ENCODE measurements at places on chromosomes 12 and 14. TPM values are rescaled to one million over a fixed set of nuclear protein-coding genes. Genes with fewer than 3 reads are reported as not detected.
A peak's percentile ranks its signal among the peaks of the same experiment; 100 is the strongest.

GRCh38 chr12:121110211-121110940 is 22.3 kb upstream of the P2RX7 start:
- DNase-seq = peak; percentile 63

- DNase-seq = peak; percentile 82
Measured at GRCh38 chr12:123761841-123762714, at the start of gene DNAH10. Gene DNAH10, plus strand, starts transcription at chr12:123762301. Its CDS starts 36 bp downstream, at chr12:123762337.

DNA sequence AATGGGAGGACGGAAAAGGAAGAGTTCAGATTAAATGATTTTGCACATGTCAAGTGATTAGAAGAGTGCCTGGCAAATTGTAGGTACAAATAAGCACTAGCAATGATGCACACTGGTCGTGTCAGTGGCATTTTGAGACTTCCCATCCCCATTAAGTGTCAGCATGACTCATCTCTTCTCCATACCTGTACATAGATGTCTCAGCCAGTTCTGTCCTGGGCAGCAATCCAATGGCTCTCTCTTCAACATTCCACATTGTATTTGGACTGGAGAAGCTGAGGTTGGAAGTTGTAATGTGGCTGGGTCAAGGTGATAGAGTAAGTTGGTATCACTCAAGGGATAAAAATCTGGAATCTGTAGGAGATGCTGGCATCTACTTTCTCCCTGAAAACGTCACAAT is 742.7 kb downstream of the VRK1 start:
- DNase-seq = no peak

GRCh38 chr12:59375633-59376032 is 220.2 kb upstream of the SLC16A7 start:
- DNase-seq = no peak

DNA sequence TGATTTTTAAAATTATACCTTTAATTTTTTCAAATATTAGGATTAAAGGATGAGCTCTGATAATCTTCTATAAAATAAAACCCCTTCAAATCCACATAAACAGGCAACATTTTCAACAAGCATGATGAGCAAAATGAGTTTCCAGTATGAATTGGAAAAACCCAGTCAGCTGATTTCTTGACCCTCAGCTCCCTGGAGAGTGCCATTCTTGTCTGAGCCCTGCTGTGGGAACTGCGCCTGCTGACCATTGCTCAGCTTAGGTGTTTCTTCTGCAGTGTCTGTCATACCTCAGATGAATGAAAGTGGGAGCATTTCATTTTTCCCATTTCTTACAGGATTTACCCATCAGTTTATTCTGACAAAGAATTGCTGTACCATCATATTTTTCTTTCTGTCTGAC is 27.6 kb downstream of the MAPKAPK5 start:
- no peak for DNase-seq

DNA sequence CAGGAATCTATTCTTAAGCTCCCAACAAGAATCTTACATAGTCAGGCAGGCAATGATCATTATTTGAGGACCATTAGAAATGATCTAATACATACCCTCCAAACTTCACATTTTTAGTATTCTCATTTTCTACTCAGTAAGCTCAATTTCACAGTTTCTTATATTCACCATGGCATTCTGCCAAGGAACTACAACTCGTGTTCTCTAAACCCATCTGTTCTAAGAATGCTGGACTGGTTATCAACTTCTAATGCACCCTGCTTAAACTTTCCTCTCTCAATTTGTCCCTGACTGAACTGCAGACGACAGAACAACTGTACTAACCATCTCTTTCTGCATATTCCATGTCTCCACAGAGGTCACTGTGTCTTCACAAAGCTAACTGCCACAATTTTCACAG is 58.6 kb downstream of the GXYLT1 start:
- DNase-seq = no peak

DNA sequence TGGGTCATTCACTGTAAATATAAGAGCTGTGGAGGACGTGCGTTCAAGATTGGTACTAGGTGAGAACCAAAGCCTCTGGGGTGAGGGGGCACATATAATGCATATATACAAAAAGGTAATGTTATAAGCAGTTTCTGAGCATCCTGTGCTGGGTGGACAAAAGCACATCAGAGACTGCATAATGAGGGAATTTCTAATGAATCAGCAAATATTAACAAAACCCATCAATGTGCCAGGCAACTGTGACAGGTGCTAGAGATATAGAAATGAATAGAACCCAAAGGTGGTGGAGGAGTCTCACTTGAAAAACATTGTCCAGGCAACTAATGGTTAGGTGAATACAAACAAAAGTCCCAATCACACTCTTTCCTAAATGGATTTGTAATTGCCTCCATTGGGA is 74.7 kb downstream of the GPR65 start:
- no peak for DNase-seq

GRCh38 chr14:77067632-77068516 is 30.2 kb upstream of the CIPC start:
- peak; percentile 73 for DNase-seq

DNA sequence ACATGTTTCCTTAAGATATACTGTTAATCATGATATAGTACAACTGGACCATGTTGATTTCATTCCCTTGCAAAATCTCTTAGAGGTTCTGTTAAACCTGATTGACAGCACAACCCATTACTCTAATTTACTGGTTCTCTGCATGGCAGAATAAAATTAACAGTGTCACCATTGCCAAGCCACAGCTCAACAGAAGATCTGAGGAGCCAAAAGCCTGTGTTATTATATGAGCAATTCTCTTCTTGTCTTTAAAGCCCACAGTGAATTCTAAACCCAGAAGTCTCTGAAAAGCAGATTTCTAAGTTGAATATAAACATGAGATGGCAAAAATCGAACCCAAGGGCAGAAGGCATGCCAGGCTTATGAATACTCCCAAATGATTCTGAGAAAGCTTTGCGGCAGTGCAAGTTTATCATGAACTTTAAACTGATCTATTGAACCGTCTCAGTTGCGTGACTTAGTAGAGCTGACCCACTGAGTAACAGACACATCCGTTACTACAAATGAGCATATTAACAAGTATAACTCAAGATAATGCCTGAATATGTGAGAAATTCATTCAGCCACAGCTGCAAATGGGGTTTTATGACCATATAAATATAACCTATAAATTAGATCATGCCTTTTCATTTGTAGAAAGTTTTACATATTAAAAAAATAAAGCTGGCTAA is 78.2 kb downstream of the IPO8 start:
- no peak for DNase-seq

DNA sequence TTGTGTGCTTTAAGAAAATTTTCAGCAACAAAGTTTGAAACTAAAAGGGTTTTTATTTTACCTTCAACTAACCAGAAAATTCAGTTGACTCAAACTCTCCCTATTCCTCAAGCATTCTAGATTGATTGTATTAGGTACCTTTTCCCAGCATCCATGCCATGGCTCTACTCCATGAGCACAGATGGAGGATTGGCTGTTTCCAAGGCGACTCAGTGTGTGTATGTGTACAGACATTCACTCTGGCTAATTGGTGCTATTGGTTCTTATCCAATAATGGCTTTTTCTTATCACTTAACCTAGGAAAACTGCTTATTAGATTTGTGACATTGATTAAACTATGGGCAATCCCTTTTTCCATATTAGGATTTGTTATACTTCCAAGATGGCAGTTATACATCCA is 202.6 kb downstream of the ANO6 start:
- DNase-seq = no peak

The NRDE2 gene
- total RNA-seq = 20.8 TPM

The ESRRB gene
- total RNA-seq = 0.08 TPM

The GARIN6 gene
- not detected for total RNA-seq

The KLRK1 gene
- total RNA-seq = not detected

The SLC25A3 gene
- total RNA-seq = 718 TPM

The APOLD1 gene
- 5.2 TPM for total RNA-seq

The TMCC3 gene
- total RNA-seq = 48.1 TPM
